ENCODE measurements at places on chromosomes 6 and 20.

- no peak for DNase-seq
Measured at GRCh38 chr6:42429836-42430235, 21.9 kb downstream of the TRERF1 start.

DNA sequence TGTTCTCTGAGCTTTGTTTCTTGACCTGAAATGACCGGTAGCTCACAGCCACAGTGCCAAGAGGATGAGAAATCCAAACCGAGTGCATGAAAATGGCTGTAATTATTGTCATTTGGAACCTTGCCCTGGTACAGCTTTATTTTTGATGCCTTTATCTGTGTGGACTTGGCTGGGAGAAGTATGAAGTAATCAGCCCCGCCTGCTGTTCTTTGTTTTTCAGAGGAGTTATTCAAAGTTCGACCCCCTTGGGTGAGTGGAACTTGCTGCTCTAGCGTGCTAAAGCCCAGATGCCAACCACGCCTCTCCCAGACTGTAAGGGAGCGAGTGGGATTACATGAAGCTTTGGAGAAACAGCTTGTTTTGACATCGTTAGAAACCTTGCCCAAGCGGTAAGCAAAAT, 48.3 kb downstream of the ECT2L start:
- peak; percentile 30 for DNase-seq

GRCh38 chr20:10681494-10681893, 7.7 kb upstream of the JAG1 start:
- DNase-seq = peak; percentile 67

- DNase-seq = no peak
Measured at GRCh38 chr6:111614833-111615582, 9.3 kb upstream of the TRAF3IP2 start.

GRCh38 chr6:217048-217659, 75.1 kb upstream of the DUSP22 start:
- DNase-seq = no peak

- DNase-seq = no peak
Measured at GRCh38 chr6:3402310-3403237, 54.3 kb downstream of the SLC22A23 start.

DNA sequence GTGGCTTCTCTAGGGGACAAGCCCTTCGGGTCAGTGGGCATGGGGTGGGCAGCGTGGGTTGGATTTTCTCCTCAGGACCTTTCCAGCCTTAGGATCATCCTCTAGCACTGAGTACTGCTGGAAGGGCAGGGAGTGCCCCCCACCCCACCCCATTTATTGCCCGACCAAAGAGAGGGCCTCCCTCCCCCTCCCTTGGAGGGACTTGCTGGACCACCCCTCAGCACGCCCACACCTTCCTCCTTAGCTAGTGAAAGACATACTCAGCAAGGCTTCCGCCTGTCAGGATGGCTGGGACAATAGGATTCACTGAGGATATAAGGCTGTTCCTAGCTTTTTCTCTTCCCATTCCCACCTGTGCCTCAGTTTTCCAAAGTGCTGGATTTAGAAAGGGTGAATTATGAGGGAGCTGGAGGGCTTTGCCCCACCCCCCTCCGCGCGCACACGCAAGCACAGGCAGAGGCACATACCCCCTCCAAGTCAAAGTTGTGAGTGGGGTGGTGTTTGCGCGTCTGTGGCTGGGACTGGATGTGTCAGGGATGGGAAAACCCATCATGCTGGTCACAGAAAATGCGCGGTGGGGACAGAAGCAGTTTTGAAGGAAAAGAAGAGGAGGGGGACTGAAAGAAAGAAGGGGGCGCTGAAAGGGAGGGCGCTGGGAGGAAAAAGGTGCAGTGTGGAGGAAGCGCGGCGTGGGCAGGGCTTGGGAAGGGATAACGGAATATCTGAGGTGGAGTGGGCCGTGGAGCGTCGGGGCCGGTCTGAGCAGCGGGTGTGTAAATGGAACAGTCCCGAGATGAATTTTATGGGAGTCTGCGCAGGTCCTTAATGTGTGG, 693 bp upstream of the SLC29A1 start:
- no peak for DNase-seq
